EH (cell line): ENCODE measurements at places on chromosomes 7 and 10.

DNA sequence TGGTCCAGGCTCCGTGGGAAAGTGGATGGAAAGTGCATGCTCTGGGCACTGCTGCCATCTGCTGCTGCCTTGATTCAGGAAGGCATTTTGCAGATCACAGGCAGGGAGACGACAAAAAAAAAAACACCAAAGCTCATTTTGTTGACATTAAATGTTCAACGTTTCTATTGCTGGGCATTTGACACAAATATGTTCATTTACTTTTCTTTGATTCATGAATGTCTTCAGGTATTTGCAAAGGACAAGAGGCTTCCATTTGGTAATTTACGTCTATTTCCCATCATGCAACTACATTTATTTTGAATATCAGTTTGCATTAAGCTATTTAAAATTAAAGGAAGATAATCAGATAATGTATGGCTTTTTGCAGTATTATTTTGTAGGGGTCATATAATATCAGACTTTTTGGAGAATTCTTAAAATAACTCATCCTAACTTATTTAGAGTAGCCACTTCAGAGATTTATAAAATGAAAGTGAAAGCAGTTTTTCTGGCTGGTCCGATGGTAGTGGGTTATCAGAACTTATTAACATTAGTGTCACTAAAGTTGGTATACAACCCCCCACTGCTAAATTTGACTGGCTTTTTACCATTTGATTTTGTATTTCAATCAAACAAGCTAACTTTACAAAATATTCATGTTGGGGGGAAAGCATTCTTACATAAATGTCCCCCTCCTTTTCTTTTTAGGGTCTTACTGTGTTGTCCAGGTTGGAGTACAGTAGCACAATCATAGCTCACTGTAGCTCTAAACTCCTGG is 65.3 kb downstream of the PDIA4 start:
- DNase-seq, result peak; percentile 77

- no peak for DNase-seq
Observed at GRCh38 chr10:101772895-101773761, 2.8 kb downstream of the FGF8 start.

DNA sequence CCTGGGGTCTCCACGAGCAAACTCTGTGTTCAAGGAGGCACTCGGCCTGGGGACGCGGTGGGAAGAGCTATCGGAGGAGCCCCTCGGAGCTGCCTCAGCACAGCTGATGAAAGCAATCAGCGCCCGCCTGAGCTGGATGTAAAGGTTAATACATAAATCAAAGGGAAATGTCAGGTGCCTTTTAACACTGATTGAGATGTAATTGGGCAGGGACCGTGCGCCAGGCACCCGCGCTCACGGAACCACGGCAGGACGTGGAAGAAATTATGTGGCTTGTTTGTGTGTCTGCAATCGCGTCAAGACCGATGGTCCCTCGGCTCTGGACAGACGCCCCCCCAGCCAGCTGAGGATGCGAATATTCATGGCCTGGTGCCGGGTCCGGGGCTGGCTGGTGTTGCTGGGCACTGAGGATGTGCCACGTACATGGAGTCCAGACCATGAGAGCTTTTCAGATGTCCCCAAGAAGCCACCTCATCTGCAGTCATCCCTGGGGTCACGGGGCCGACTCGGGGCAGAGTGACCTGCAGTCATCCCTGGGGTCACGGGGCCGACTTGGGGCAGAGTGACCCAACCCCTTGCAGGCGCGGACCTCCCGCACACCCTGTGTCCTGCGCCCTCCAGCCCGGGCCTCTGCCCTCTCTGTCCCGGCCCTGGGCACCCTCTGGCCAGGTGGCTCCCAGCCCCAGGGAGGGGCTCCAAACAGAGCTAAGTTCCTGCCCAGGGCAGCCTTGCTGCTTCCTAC is 15.6 kb downstream of the FOXL3 start:
- no peak for DNase-seq

DNA sequence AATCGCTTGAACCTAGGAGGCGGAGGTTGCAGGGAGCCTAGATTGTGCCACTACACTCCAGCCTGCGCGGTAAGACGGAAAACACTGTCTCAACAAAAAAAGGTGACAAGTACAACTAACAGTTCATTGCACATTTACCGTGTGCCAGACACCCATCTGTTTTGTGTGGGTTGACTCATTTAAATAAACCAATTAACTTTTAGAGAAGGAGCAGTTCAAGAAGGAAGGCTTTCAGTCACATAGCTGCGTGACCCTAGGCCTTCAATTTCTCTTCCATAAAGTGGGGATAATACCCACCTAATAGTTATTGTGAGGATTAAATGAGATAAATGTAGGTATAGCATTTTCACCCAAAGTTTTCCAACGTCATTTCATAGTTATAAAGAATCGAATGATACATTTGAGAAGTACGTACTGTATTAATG is 52.3 kb upstream of the KDM7A start:
- DNase-seq, result no peak
